NCI-H460 (cell line): ENCODE measurements at places on chromosomes 11 and 22. TPM values are rescaled to one million over a fixed set of nuclear protein-coding genes. Genes with fewer than 3 reads are reported as not detected.

- no peak for DNase-seq
Measured at GRCh38 chr11:64969209-64969608, 2.7 kb downstream of the MAJIN start.

GRCh38 chr11:45806072-45806933 lies 1.4 kb downstream of the SLC35C1 start:
- DNase-seq: no peak

GRCh38 chr11:118522571-118523072 lies 4.7 kb upstream of the TTC36 start:
- DNase-seq: peak; percentile 1

- DNase-seq: no peak
Measured at GRCh38 chr11:46381048-46381818, at the start of gene MDK. TSS of gene MDK (plus strand) at chr11:46381669. CDS start at chr11:46382058, 389 bp downstream.

DNA sequence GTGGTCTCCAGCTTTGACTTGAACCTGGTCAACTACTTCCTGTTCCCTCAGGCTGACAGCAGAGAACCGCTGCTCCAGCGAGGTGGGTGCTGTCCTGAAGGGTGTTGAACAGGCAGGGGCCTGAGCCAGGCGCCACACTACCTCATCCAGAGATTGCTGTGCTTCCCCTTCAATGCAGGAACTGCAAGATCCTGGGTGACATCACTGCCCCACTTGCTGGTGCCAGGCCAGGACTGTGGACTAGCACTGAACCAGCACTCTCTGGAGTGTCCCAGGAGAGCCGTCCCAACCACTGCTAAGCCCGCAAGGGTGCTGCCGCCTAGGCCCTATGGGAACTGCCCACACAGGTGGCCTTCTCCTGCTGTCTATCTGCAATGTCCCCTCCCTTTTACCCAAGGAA lies 51.7 kb downstream of the GAB4 start:
- DNase-seq: no peak

DNA sequence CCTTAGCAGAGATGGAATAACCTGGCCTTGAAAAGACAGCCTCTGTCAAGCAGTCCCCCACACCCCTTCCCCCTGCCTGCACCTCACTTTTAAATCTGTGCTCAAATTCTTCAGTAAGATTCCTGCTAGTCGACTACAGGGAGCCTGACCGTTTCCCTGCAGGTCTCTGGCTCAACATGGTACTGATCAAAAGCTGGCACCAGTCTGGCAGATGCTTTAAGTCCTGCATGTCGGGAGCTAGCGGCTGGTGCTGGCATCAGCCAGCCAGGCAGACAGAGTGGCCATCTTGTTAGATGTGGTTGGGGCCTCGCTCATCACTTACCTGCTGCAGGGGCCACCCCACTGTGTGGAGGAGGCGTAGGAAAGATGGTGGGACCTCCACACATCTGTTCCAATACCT lies 204.4 kb upstream of the SORL1-AS1 start:
- DNase-seq: no peak

SESN3 gene
- 41.1 and 43.8 TPM in 2 replicates for total RNA-seq

GRCh38 chr22:50360578-50360977 lies 17.5 kb downstream of the PPP6R2 start:
- DNase-seq: no peak

DNA sequence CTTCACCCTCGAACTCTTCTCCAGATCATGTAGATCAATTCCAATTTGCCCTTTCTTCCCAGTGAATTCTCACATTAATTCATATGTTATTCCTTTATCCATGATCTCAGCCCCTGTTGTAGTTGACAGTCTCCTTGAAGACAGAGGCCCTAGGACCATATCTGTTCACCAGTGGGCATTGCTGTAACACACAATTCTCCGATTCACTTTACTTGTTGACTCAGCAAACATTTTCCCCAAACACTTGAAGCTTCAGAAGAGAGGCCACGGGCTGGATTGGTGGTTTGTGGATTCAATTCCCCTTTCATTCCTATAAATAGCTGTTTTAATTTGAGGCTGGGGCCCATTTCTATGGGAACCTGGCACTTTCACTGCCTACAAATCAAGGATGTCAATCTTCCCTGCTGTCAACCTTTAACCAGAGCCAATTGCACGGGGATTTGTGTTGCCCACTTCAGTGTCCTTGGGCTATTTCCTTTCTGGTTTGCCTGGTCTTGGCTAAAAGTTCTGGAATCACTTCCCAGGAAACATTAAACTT lies 393.0 kb upstream of the KIRREL3 start:
- no peak for DNase-seq

- no peak for DNase-seq
Measured at GRCh38 chr11:134514354-134514951, 102.4 kb upstream of the B3GAT1 start.

GALNT18 gene
- 4.6 and 6.1 TPM in 2 replicates for total RNA-seq

GRCh38 chr11:120030411-120030810 lies 107.5 kb downstream of the TRIM29 start:
- no peak for DNase-seq

DNA sequence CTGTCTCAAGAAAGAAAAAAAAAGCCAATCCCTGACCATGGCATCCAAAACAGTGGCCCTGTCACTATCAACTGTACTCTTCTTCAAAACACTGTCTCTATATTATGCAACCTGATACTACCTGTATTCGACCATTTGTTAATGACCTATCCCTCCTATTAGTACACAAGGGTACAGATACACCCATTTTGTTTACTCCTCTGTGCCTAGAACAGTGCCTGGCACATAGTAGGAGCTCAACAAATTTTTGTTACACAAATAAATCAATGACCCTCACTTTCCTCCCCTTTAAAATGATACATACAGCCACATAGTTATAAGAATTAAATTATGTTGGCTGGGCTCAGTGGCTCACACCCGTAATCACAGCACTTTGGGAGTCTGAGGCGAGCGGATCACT lies 13.4 kb upstream of the CREB3L1 start:
- no peak for DNase-seq

GRCh38 chr22:24952837-24953383 lies 394 bp downstream of the KIAA1671 start:
- peak; percentile 23 for DNase-seq

UBQLNL gene
- not detected in 2 replicates for total RNA-seq

ACRV1 gene
- total RNA-seq: not detected in 2 replicates

IL10RA gene
- total RNA-seq: 0.35 and 2.7 TPM in 2 replicates

DNA sequence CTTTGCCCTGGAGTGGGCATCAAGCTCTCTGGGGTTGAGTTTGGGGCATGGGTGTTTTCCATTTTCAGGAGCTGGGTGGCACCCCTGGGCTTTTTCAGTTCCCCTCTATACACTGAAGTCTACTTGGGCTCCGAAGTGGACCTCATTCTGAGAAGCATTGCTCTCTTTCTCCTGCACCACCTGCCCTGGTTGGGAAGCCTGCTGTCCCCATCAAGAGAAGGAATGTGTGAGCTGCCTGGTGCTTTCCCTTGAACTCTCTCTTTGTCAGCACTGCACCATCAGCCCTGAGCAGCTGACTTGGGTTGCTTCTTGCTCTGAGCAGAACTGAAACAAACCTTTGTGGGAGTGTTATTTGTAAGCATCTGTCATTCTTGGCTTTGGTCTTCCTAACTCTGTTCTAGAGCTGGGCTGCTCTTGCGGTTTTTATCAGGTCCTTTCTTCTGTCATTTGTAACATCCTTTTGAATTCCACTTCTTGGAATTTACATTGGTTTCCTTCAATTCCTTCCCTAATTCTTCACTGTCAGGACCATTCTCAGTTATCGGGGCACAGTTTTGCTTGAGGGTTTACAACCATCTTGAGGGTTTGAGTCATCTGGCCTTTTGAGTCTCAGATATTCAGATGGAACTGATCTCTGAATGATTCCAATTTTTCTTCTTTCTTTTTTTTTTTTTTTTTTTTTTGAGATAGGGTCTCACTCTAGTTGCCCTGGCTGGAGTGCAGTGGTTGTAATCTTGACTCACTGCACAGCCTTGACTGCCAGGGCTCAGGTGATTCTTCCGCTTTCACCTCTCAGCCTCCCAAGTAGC lies 20.5 kb downstream of the UBE2L3 start:
- DNase-seq: no peak

DNA sequence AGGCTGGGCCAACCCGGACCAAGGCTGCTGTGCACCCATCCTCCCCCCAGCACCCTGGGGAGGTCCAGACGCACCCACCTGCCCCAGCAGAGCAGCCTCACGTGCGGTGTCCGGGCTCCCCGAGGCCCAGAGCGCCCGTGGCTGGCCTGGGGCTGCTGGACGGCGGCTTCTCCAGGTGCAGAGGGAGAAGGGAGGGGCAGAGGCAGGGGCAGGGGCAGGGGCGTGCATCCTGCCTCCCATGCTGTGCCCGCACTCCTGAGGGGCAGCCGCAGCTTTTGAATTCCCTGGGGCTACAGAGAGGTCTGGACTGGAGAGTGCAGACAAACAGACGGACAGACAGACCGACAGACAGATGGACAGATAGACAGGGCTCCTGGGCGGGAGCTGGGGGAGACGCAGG lies 83.6 kb upstream of the PRR5 start:
- no peak for DNase-seq

NPAS4 gene
- not detected in 2 replicates for total RNA-seq

- no peak for DNase-seq
Measured at GRCh38 chr22:37016134-37016910, 2.9 kb downstream of the TST start.

GRCh38 chr22:36212901-36213300 lies 11.3 kb upstream of the APOL4 start:
- no peak for DNase-seq

DNA sequence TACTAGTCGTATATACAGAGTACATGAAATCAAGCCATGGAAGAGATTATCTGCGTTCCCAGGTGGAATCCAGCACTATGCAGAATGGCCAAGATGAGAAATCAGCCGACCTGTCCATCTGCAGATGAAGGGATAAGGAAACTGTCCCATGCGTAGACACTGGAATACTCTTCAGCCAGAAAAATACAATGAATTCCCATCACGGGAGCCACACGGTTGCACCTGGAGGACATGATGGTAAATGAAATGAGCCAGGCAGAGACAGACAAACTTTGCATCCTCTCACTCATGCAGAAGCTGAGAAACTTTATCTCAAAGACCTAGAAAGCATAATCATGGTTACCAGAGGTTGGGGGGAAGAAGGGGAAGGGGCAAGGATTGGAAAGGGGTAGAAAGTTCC lies 111.9 kb upstream of the TOP3B start:
- no peak for DNase-seq

DNA sequence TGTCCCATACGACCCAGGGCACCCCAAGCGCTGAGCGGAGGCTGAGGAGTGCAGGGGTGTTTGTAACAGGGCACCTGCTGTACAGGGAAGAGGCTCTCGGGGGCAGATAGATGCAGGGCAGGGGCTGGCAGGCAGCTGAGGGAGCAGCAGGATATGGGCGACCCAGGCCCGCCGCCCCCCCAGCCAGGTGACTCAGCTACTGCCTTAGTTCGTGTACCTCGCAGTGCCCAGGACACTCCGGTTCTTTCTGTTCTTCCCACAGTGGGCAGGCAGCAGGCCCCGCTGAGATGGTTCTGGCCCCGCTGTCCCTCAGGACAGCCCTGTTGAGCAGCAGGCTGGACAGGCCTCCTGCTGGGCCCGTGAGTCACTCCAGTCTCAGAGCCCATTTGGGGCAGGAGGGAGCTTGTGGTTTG lies 16.2 kb downstream of the PHLDA2 start:
- DNase-seq: no peak

DDI1 gene
- total RNA-seq: not detected in 2 replicates

INTS4 gene
- total RNA-seq: 17.6 and 27.2 TPM in 2 replicates

DNA sequence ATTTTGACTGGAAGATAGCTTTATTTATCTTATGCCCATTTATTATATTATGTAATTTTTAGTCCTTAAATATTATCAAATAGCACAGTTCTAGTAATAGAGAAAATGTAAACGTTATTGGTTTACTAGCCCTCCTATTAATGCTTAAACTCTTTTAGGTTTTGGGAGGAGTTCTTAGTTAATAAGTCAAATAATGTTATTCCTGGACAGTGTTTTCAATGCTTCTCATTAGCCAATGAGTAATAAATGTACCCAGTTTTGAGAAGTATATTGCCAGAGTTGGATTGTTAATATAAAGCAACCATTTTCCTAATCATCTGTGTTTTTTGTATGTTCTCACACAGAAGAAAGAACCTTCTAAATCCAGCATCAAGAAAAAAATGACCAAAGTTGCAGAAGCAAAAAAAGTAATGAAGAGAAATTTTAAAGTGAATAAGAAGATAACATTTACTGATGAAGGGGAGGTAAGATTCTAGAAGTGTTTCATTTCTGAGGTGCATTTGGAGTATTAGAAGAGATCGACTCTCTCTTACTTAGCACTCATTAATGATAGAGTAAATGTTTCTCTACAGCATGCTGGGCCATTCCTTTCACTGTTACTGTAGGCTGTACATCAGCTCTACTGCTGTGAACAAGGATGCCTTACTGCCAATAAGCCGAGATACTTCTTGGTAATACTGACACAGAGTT lies 173.4 kb downstream of the DDX10 start:
- DNase-seq: no peak

- no peak for DNase-seq
Measured at GRCh38 chr11:58739725-58740430, 8.1 kb upstream of the GLYAT start.

DNA sequence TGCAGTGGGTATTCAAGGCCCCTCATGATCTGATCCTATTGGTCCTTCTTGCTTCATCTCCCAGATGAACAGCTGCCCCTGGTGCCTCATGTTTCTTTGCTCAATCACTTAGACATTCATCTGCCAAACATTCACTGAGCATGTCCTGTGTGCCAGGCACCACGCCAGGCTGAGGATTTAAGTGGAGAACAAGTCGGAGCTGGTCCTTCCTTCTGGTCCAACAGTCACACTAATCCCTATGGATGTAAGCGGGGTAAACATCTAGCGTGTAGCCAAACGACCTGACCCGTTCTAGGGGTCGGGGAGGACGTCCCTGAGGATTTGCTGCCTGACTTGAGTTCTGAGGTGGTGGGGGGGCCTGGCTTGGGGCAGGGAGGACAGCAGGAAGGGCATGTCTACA lies 21.9 kb downstream of the ZMAT5 start:
- DNase-seq: no peak

- DNase-seq: no peak
Measured at GRCh38 chr11:102421261-102421660, 31.3 kb downstream of the TMEM123 start.

DNA sequence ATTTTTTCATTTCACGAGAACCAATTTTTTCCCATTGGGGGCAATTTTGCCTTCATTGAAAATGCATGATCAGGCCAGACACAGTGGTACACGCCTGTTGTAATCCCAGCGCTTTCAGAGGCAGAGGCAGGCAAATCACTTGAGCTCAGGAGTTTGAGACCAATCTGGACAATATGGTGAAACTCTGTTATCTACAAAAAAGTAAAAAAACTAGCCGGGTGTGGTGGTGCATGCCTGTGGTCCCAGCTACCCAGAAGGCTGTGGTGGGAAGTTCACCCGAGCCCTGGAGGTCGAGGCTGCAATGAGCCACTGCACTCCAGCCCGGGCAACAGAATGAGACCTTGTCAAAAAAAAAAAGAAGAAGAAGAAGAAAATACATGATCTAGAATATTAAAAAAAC lies 19.2 kb upstream of the UPK3A start:
- DNase-seq: no peak

PIM3 gene
- 33.0 and 48.3 TPM in 2 replicates for total RNA-seq

- no peak for DNase-seq
Measured at GRCh38 chr22:21780259-21780658, 44.7 kb upstream of the YPEL1 start.

DNA sequence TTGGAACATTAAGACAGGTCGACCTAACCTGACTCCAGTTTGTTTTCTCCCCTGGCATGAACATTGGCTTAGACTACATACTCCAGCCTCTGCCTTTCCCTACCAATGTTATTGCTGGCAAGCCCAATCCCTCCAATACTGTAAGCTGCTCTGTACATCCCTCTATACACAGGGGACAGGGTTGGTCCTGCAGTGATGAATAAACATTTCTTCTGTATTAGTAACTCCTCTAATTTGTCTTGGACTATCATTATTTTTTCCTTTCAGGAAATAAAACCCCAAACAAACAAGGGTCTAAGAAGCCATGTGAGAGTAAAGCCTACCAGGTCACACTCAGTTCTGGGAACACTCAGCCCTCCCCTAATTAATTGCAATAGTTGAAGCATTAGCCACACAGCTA lies 35.1 kb upstream of the FJX1 start:
- DNase-seq: peak; percentile 29
